A172 (cell line): ENCODE measurements at places on chromosomes 5 and 9. TPM values are rescaled to one million over a fixed set of nuclear protein-coding genes. Genes with fewer than 3 reads are reported as not detected.

- no peak for DNase-seq
Observed at GRCh38 chr5:143031781-143032580, 261.8 kb downstream of the ARHGAP26 start.

- DNase-seq: no peak
Observed at GRCh38 chr5:10903786-10904560, 142.9 kb upstream of the DAP start.

The C5orf52 gene
- total RNA-seq: not detected in 2 replicates

The GADD45G gene
- total RNA-seq: 6.0 and 10.2 TPM in 2 replicates

The ARL10 gene
- total RNA-seq: not detected in 2 replicates

The EFNA5 gene
- 3.0 and 3.4 TPM in 2 replicates for total RNA-seq
